RKO (cell line): ENCODE measurements at places on chromosomes 1 and 21.

DNA sequence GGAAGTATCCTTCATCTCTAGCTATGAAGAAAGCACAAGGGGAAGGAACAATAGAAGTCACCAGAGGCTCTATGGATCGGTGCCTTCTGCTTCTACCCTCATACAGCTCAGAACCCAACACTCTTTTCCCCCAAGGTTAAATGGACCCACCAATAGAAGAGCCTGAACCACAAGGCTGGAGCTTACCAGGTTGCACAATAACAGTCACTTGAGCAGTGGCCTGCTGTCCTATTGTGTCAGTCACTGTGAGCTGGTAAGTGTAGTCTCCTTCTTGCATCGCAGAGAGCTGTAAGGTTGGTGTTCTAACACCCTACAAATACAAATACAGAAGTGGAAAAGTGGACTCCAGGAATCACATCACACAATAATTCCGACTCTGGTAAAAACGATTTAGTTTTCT lies 103.0 kb downstream of the KIAA0319L start:
- DNase-seq: no peak

- no peak for DNase-seq
These were observed 2.0 kb upstream of the MTARC1 start for GRCh38 chr1:220784751-220785150.

DNA sequence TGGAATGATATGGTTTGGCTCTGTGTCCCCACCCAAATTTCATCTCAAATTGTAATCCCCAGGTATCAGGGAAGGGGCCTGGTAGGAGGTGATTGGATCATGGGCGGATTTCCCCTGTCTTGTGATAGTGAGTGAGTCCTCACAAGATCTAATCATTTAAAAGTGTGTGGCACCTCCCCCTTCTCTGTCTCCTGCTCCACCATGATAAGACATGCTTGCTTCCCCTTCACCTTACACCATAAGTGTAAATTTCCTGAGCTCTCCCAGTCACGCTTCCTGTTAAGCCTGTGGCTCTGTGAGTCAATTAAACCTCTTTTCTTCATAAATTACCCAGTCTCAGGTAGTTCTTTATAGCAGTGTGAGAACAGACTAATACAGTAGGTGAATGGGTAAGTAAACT lies 109.3 kb downstream of the DMRTB1 start:
- DNase-seq: no peak

DNA sequence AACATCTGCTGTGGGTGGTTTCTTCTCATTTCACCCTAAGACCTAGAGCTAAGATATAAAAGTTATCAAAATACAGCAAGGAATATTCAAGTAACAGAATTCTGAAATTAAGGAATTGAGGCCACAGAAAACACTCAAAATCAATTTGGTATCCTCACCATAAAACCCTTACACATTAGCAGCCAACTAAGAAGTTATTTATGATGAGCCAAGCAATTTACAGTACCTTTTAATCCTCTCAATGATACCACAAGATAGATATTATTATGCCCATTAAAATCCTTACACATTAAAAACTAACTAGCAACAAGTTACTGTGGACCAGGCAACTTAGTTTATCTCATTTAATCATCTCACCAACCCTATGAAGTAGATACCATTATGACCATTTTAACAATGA lies 81.6 kb downstream of the FAF1 start:
- DNase-seq: no peak

DNA sequence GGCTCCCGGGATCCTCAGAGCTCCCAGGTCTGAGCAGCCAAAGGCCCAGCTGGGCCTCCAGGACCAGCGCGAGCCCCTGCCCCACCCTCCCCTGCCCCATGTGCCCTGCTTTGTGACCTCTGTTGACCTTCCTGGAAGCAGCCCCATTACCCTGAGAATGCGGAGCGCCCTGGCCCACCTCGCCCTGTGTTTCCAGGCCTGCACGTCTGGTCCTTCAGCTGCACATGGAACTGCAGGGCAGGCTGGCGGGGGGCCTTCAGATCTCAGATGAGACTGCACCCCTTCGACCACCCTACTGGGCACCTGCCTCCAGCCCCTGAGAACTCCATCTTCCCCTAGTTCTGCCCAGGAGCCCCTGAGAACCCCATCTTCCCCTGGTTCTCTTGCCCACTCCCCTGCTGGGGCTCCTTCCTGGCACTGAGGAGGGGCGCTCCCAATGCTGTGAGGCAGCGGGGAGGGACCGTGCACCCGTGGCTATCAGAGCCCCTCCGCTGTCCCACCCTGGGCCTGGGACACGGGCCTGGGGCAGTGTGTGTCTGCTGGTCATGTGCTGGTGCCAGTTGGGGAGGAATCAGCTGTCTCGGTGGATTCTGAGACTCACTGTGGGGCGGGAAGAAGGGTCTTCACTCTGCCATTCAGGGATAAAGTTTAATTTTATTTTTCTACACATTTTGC lies 25.1 kb downstream of the TMEM201 start:
- DNase-seq: no peak

- no peak for DNase-seq
These were observed 99.6 kb downstream of the CRB1 start for GRCh38 chr1:197367627-197368026.

GRCh38 chr21:40452548-40452947 lies 394.4 kb downstream of the DSCAM start:
- no peak for DNase-seq

- no peak for DNase-seq
These were observed 10.4 kb downstream of the MUL1 start for GRCh38 chr1:20497506-20497905.

GRCh38 chr1:115980156-115980555 lies 3.8 kb downstream of the SLC22A15 start:
- no peak for DNase-seq

DNA sequence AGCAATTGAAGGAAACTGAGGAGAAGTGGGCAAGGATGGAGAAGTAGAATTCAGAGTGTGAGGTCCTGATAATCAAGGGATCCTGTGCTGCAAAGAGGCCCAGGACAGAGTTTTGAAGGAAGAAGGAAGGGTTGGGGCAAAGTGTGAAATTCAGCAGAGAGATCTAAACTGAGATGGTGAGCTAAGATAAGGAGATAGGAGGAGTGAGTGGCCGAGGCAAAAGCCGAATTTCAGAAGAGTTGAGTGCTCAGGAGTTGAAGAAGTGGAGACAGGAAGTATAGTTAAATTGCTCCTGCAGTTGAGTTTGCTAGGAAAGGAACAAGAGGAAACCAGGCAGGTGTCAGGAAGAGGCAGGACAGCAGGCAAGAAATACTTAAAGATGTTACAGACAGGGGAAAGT lies 16.4 kb upstream of the MAPKAPK2 start:
- DNase-seq: no peak

DNA sequence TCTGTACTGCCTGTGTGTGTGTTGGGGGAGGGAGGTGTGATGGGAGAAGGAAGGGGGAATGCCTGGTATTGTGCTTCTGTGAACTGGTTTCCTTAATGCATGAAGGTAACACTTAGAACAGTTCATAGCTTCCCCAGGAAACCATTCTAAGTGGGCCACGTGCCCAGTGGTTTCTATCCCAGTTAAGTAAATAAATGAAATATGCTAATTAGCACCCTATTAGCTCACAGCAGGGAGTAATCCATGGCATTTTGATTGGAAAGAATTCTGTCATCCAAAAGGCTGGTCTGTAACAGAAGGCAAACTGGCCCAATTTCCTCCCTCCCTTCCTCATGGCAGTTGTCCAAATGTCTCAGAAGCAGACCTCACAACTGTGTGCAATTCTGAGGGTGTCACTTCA lies 199.3 kb downstream of the TTLL7 start:
- DNase-seq: no peak

- no peak for DNase-seq
These were observed 252.3 kb upstream of the ZP4 start for GRCh38 chr1:238143038-238143437.

- no peak for DNase-seq
These were observed 54.4 kb upstream of the WDR26 start for GRCh38 chr1:224488806-224489499.

GRCh38 chr1:230163719-230164118 lies 96.7 kb downstream of the GALNT2 start:
- DNase-seq: no peak

DNA sequence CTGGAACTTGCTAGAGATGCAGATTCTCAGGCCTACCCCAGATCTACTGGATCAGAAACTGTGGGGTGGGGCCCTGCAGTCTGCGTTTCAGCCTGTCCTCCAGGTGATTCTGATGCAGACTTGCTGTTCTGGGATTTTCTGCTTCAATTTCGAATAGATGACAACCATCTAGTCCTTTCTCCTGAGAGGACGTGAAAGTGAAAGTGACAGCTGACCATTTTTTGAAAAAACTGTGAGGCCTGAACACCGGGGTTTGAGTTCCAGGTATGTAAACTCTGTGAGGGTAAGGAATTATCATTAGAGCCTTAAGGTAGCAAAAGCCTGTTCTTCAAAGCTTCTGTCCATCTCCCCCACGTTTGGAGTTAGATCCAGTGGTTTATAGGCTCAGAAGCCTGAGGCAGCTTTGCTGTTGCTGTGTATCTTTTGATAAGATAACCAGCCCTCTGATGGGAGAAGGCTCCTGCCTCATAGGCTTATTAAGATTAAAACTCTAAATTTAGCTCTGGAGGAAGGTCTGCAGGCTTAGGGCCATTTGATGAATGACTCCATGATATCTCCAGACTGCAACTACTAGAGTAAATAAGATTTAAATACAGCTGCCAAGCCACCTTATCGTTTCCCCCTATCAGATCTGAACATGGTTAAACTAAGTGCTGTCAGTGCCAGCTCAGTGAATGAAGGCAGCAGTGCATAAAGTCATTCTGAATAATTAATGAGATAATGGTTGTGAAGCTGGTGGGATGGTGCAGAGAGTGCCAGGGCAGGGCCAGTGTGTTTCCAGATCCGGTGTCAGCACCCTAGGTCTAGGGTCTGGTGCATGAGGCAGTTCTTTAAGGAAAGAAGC lies 335.2 kb downstream of the HHAT start:
- no peak for DNase-seq

DNA sequence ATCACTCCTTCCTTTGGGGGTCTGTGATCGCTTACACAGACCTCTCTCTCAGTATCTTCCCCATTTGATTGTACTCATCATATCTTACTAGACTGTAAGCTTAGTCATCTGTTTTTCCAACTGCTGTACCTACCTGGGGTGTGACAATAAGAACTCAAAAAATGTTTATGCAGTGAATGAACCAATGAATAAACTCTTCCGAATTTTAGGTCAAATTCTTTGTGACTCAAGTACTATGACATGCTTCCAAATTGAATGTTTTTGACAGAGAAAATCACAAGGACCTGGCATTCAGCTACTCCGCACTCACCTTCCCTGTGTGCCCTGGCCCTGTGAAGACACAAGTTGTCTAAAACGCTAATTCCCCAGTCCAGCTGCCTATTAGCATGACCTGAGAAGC lies 42.1 kb downstream of the TMCO4 start:
- DNase-seq: no peak

- no peak for DNase-seq
These were observed 85.5 kb downstream of the CD247 start for GRCh38 chr1:167432780-167433179.

GRCh38 chr1:152972196-152972886 lies 1.9 kb downstream of the SPRR4 start:
- no peak for DNase-seq

- DNase-seq: no peak
These were observed 2.5 kb upstream of the KRTAP12-1 start for GRCh38 chr21:44684483-44684882.

GRCh38 chr1:101995984-101996745 lies 561 bp downstream of the OLFM3 start:
- DNase-seq: no peak

- DNase-seq: no peak
These were observed 24.7 kb downstream of the NPHP4 start for GRCh38 chr1:5967351-5968160.

GRCh38 chr1:16631248-16632043 lies 18.1 kb upstream of the NBPF1 start:
- DNase-seq: no peak

- no peak for DNase-seq
These were observed 163.1 kb upstream of the USP25 start for GRCh38 chr21:15566703-15567102.

- no peak for DNase-seq
These were observed 379.6 kb downstream of the TTLL7 start for GRCh38 chr1:83619170-83619896.

GRCh38 chr1:144101397-144102045 lies 129.7 kb upstream of the FAM72C start:
- peak; percentile 0 for DNase-seq

GRCh38 chr1:183821889-183822611 lies 17.1 kb downstream of the RGL1 start:
- no peak for DNase-seq

DNA sequence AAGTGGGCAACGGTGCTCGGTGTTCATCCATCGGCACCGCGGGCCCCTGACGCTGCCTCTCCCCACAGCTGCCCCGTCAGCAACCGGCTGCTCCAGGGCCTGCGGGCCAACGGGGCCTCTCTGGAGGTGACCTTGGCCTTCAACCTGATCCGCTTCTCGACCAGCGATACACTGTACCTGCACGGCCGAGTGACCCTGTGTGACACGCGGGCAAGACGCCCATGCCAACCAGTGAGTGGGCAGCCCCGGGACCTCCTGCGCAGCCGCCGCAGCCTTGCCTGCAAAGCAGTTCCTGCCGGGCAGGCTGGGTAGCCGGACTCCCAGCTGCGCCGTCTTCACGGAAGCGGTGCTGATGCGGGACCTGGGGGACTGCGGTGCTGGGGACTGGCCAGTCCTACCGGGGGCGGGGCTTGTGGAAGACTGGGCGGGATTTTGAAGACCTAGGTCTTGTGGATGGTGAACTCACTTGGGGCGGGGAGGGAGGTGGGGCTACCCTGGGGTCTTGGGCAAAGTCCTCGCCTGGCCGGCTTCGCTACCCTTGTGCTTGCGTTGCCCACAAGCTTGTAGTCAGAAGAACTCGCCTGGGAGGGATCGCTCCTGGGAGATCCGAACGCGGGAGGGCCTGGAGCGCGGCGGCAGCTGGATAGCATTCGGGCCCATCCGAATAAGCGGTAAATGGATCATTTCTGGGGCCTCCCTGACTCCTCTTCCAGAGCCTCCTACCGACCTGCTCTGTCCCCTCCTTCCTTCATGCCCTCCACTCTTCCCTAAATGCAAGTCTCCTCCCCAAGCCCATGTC lies 8.8 kb upstream of the CEP85 start:
- no peak for DNase-seq

DNA sequence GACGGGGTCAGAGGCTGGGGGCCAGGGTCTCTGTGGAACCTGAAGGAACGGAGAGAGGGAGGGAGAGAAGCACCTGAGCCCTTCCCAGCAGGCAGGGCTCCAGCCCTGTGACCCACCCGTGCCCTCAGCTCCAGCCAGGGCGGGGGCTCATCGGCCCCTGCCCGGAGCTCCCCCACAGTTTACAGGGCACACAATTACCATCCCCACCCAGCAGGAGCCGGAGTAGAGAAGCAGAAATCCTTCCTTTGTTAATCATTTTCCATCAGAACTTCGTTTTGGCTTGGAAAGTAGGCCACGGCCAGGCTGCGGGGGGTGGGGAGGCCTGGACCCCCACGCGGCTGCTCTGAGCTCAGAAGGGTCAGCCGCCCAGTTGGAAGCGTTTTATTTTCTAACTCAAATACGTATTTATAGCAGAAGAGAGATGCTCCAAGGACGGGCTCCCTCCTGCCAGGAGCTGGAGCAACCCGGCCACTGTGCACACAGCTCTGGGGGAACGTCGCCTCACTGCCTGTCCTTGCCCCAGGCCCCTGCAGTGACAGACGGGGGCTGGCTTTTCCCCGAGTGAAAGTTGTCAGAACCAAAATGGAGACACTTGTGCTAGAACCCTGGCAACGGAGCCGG lies 42.7 kb upstream of the ADARB1 start:
- DNase-seq: no peak

GRCh38 chr1:201212461-201213055 lies 21.9 kb downstream of the IGFN1 start:
- DNase-seq: no peak

- DNase-seq: no peak
These were observed 137.9 kb upstream of the UBE2U start for GRCh38 chr1:64065571-64065970.
